Activated CD8-positive, alpha-beta memory T cell treated with anti-CD3 and anti-CD28 coated beads for 48 hours (primary cell): ENCODE measurements at places on chromosomes 16 and 17.

DNA sequence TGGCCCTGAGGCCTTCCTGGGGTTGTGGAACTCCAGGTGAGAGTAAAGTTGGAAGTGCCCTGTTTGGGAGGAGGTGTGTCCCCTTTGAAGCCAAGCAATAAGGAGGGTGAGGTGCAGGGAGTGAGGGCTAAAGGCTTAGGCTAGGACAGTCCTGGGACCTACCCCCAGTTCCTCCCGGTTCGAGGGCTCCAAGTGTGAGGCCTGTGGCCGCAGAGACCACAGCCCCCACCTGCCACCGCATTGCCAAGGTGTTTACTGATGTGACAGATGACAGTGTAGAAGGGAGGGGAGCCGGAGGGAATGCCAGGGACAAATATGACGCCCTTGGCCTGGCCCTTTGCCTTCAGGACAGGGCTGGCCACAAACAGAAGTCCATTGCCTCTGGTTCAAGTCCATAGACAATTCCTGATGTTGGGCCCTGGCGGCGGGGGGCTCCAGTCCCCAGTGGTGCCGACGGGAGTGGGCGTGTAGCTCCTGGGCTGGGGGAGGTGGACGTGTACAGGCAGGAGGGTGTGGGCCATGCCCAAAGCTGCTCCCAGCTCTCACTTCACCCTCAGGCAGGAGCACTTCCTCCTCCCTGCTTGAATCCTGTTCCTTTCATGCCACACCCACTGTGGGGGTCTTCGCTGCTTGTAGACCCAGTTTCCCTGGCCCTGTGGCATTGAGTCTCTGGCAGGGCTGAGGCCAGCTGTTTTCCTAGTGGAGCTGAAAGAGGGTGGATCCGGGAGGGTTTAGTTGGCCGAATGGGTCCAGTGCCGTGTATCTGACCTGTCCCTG, 3.2 kb downstream of the ADORA2B start:
- no peak for DNase-seq

DNA sequence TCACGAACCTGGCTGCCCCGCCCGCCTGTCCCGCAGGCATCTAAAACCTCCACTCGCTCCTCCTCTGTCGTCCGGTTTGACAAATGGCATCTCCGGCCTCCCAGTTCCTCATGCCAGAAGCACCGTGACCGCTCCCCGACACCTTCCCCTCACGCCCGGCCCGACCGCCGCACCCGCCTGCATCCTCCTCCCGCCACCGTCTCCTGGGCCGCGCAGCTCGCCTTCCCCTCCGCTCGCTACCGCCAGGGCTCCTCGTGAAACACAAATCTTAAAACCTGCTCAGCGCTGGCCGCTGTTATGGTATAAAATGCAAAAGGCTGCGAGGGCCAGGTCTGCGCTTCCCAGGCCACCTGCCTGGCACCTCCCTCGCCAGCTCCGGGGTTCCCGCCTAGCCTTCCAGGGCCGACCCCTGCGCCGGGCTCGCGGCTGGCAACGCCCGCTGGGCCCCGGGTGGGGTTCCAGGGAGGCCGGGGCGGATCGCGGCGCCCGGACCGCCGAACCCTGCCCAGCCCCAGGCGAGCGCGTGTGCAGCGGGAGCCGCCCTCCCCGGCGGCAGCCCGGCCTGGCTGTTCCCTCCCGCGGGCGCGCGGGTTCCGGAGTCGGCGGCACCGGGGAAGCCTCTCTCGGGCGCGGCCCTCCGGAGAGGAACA, 488 bp downstream of the SPSB3 start:
- DNase-seq: no peak

- no peak for DNase-seq
Observed at GRCh38 chr16:10646581-10647263, 48.0 kb downstream of the TEKT5 start.

GRCh38 chr17:75319904-75320691, 30.9 kb upstream of the SLC25A19 start:
- no peak for DNase-seq
